HepG2 (cell line): ENCODE measurements at places on chromosomes 5 and 9.

- no peak for DNase-seq
Observed at GRCh38 chr5:158450751-158451171, 591.8 kb upstream of the CLINT1 start.

DNA sequence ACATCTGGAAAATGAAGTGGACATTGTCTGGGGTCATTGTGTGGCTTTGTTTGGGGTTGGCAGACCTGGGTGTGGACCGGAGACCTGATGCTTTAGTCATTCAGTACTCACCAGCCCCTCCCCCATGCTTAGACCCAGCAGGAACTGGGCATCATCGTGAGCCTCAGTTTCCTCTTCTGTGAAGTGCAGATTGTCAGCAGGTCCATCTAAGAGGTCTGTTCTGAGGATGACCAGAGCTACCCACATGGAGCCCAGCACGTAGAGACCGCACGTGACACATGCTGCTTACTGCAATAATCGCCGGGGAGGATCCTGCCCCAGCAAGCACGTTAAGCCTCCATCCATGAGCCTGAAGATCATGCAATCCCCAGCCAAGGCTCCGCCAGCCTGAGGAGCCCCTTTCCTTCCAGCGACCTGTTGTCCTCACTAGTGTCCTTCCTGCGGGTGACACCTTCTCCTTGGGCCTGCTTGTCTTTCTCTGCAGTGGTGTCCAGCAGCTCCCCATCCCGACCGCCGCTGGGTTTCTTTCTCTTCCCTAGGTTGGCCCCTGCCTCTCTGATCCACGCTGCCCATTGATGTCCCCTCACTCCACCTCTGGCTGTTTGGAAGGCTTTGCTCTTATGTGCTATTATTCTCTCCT is 26.7 kb upstream of the IRX4 start:
- DNase-seq: no peak

- DNase-seq: no peak
Observed at GRCh38 chr5:77337246-77337645, 126.8 kb downstream of the PDE8B start.

- DNase-seq: no peak
Observed at GRCh38 chr9:77975036-77975435, 56.6 kb downstream of the GNAQ start.

- no peak for DNase-seq
Observed at GRCh38 chr9:104278929-104279496, 184.9 kb downstream of the SMC2 start.

DNA sequence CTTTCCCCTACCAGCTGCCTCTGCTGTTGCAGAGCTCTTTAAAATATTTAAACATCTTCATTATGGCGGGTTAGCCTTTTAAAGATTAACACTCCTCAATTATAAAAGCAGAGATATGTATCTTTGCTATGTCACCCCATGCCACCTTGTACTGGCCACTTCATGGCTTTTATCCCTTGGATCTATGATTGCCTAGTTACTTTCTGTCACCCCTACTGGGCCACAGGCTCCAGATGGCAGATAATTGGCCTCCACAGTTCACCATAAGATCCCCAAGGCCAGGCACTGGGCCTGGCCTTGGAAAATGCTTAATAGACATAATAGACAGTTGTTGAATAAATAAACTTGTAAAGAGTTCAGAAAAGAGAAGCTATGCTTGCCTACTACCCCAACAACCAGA is 142.0 kb upstream of the SHB start:
- no peak for DNase-seq

DNA sequence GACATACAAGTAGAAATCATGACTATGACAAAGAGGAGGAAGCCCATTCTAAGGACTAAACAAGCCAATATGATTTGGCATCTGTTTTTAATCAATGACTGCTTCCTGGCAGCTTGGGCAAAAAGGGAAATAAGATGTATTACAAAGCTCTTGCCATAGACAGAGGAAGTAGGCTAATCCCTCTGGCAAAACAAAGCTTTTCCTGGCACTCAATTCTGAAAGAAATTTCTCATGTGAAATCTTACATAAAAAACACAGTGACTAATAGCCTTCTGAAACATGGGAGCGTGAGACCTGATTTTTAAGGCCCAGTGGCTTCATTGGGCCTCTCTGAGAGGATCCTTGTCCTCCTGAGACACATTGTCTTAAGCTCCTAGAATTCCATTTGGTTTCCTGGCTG is 93.6 kb downstream of the COL23A1 start:
- no peak for DNase-seq

DNA sequence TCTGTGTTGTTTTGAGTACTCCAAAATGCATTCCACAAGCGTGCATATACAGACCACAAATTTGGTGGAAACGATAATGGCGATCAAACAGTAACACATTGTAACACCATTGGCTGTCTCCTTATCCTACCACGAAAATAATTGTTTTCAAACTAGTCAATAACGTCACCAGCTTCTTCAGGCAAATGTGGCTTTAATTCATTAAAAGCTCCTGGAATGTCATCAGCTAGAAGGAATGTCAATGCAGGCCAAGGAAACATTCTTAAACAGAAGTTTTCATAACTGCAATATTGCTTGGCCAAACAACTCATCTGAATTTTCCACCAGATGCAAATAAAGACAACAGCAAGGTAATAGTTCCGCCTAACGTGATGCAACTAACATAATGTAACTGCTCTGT is 71.6 kb upstream of the XPA start:
- no peak for DNase-seq

- DNase-seq: no peak
Observed at GRCh38 chr9:14515571-14516198, 177.5 kb downstream of the ZDHHC21 start.

DNA sequence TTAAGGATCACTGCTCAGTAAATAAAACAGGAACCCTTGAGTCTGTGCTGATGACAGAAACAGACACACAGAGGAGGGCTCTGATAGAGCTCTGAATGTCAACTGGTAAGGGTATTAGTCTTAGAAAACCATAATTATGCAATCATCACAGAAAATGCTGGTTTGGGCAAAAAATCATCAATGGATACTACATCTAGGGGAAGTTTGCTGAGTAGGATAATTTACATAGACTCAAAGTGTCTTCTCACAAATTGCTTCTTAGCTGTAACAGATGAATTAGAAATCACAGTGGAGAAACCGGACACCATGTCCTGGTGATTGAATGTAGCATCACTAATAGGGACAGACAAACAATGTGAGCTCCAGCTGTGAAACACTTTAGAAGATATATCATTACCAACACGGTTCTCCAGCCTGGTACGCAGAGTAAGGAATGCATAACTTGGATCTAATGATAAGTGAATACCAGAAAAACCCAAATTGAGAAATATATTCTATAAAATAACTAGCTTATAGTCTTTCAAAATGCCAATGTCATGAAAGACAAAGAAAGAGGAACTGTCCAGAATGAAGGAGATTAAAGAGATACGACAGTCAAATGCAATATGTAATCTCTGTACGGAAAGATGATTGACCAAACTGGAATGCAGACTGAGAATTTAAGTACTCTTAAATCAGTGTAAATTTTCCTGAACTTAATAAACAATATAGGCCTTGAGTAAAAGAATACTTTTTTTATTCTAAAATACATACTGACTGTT is 17.3 kb downstream of the CHD1 start:
- no peak for DNase-seq

GRCh38 chr5:446883-447263 is 3.9 kb downstream of the EXOC3 start:
- peak; percentile 42 for DNase-seq

- no peak for DNase-seq
Observed at GRCh38 chr9:115983366-115983765, 170.2 kb upstream of the PAPPA start.

- no peak for DNase-seq
Observed at GRCh38 chr5:31753700-31754357, 114.9 kb downstream of the PDZD2 start.

GRCh38 chr5:164651546-164652275 is 1146.3 kb downstream of the MAT2B start:
- no peak for DNase-seq

DNA sequence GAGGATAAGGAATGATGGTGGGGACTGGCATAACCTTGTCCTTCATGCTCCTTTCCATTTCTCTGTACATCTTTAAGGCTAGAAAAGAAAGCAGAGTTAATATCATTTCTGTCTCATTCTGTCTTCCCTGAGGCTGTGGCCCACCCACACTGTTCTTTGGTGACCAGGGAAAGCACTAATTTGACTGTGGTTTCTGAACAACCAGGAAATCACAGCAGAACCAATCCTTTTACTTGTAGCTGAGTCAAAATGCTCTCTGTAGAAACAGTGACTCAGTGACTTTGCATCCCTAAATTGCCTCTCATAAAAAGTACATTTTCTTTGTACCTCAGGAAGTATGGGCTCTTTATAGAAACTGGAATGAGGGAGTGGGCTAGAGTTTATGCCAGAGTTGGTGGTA is 28.1 kb downstream of the IL33 start:
- DNase-seq: no peak

DNA sequence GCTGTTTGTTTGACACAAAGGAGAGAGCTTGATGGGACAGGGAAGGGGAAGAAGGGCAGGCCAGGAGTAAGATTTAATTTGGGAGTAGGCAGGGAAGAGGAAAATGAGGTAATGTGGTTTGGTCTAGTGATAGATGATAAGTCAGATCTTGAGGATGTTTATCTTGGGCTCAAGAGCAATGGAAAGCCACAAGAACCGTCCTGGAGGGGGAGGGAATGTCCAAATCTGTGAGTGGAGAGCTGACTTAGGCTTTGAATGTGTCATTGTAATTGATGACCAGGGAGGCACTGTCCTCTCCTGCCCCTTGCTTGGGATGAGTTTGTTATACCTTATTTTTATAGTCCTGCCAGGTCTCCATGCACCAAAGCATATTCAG is 37.5 kb downstream of the MAMDC2 start:
- no peak for DNase-seq

DNA sequence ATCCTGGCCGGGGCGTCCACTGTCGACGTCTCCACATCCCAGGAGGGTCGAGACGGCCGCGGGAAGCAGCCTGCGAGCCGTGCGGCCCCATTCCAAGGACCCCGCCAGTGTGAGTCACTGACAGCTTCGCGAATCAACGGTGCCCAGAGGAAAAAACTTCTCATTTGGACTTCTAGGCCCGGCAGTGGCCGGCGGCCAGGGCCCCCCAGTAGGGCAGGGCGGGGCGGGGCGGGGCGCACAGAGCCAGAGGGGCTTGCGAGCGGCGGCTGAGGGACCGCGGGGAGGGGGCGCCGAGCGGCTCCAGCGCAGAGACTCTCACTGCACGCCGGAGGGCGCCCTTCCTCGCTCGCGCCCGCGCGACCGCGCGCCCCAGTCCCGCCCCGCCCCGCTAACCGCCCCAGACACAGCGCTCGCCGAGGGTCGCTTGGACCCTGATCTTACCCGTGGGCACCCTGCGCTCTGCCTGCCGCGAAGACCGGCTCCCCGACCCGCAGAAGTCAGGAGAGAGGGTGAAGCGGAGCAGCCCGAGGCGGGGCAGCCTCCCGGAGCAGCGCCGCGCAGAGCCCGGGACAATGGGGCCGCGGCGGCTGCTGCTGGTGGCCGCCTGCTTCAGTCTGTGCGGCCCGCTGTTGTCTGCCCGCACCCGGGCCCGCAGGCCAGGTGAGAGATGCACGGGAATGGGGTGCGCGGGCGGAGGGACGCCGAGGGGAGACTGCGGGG is at the start of gene F2R:
F2R (plus strand) TSS at position 391 of the 720 bp plus-strand sequence; CDS start at position 573, 182 bp downstream.
- peak; percentile 24 for DNase-seq

GRCh38 chr5:143922718-143923117 is 110.8 kb downstream of the HMHB1 start:
- no peak for DNase-seq

DNA sequence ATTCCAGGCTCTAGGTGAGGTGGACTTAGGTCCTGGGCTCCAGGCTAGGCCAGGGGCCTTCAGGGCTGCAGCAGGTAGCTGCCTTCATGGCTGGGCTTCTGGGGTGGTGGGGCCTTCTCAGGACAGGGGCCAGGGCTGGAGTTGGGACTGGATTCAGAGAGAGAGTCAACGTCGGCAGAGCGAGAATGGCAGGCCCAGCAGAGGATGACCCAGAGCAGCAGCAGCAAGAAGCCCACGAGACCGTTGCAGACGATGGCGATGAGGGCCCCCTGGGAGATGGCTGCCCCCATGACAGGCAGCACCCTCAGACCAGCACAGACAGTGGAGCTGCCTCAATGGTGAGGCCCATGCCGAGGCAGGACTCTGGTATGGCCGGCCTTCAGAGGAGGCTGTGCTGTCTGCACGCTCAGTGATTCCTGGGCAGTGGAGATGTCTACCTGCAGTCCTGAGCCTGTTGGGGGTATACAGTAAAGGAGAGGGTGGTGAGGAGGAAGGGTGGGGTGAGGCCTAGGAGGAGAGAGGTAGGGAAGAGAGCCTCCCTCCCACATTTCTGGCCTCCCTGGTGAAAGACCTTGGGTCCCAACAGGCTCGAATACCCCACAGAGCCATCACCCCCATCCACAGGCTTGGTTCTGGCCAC is 1.3 kb downstream of the ENHO start:
- no peak for DNase-seq

- DNase-seq: no peak
Observed at GRCh38 chr5:91468651-91469422, 85.7 kb upstream of the ARRDC3 start.

DNA sequence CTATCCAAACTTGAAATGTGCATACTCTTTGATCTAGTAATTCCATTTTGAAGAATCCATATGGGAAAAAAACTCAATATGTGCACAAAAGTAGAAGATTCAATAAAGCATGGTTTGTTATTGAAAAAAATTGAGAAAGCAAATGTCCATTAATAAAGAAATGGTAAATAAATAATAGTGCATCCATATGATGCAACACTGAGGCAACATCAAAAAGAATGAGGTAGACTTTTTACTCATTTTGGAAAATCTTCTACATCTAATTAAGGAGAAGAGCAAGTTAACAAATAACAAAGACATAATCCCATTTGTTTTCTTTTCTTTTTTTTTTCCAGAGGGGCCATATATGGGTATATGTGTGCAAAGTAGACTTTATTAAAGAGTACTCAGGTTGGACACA is 52.5 kb upstream of the FST start:
- DNase-seq: no peak

- DNase-seq: no peak
Observed at GRCh38 chr5:2582106-2582505, 169.4 kb downstream of the IRX2 start.

- DNase-seq: no peak
Observed at GRCh38 chr5:141431286-141431685, 979 bp downstream of the PCDHGA12 start.

DNA sequence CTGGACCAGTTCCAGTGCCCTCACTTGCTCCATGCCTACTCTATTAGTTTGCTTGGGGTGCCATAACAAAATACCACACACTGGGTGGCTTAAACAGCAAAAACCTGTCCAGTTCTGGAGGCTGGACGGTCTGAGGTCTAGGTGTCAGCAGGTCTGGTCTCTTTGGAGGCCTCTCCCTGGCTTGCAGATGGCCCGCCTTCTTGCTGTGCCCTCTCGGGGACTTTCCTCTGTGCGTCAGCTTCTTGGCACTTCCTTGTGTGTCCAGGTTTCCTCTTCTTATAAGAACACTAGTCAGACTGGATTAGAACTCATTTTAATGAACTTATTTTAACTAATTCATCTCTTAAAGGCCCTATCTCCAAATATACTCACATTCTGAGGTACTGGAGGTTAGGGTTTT is 97.2 kb downstream of the CARTPT start:
- DNase-seq: no peak

- DNase-seq: no peak
Observed at GRCh38 chr5:68277431-68277830, 61.9 kb downstream of the PIK3R1 start.

GRCh38 chr5:124645396-124645795 is 101.0 kb downstream of the ZNF608 start:
- no peak for DNase-seq
